ENCODE measurements at places on chromosomes 2 and 18. TPM values are rescaled to one million over a fixed set of nuclear protein-coding genes. Genes with fewer than 3 reads are reported as not detected.

GPBAR1 gene
- total RNA-seq, result 1.00 TPM

STPG4 gene
- total RNA-seq, result not detected

SERPINB11 gene
- total RNA-seq, result not detected

HPCAL1 gene
- 15.4 TPM for total RNA-seq

GPN1 gene
- total RNA-seq, result 24.3 TPM

DNPEP gene
- total RNA-seq, result 34.7 TPM

POMC gene
- total RNA-seq, result 3.3 TPM

TMEM200C gene
- total RNA-seq, result 0.32 TPM

SLC14A1 gene
- 0.50 TPM for total RNA-seq

UGT1A3 gene
- not detected for total RNA-seq

POTEC gene
- not detected for total RNA-seq

GKN2 gene
- not detected for total RNA-seq

ANKRD30B gene
- total RNA-seq, result not detected

LIPG gene
- total RNA-seq, result 0.56 TPM

ACVR1 gene
- 30.4 TPM for total RNA-seq

LRRC30 gene
- not detected for total RNA-seq

YES1 gene
- total RNA-seq, result 32.0 TPM

CROCC2 gene
- total RNA-seq, result 6.1 TPM

CYP26B1 gene
- 8.2 TPM for total RNA-seq

POTEF gene
- 2.2 TPM for total RNA-seq

DSG1 gene
- total RNA-seq, result not detected

FAM237A gene
- total RNA-seq, result not detected

KCNG2 gene
- 0.23 TPM for total RNA-seq

ITGB1BP1 gene
- 27.2 TPM for total RNA-seq

FLACC1 gene
- total RNA-seq, result 1.7 TPM

EGR4 gene
- total RNA-seq, result not detected

PROC gene
- not detected for total RNA-seq

TUBA3E gene
- 0.83 TPM for total RNA-seq

RGPD5 gene
- total RNA-seq, result 19.6 TPM

REG1B gene
- not detected for total RNA-seq

CD28 gene
- 2.9 TPM for total RNA-seq

RESP18 gene
- not detected for total RNA-seq

PAIP2B gene
- 20.3 TPM for total RNA-seq

MYO7B gene
- 0.25 TPM for total RNA-seq

HOXD10 gene
- 0.69 TPM for total RNA-seq

Measured in ovary (tissue), 10 donors.